Frontal cortex (tissue), 4 donors: ENCODE measurements at places on chromosomes 2 and 18. TPM values are rescaled to one million over a fixed set of nuclear protein-coding genes. Genes with fewer than 3 reads are reported as not detected.
A peak's percentile ranks its signal among the peaks of the same experiment; 100 is the strongest.

Gene REEP1
- 147 TPM for total RNA-seq

GRCh38 chr2:102492006-102492405 lies 19.0 kb downstream of the SLC9A4 start:
- no peak for DNase-seq

- DNase-seq, result no peak
These were observed 2.9 kb downstream of the ALKAL2 start for GRCh38 chr2:284896-285492.

- DNase-seq, result no peak
These were observed 63.7 kb upstream of the DNAJC10 start for GRCh38 chr2:182652326-182652725.

Gene DNAJC5G
- total RNA-seq, result not detected

DNA sequence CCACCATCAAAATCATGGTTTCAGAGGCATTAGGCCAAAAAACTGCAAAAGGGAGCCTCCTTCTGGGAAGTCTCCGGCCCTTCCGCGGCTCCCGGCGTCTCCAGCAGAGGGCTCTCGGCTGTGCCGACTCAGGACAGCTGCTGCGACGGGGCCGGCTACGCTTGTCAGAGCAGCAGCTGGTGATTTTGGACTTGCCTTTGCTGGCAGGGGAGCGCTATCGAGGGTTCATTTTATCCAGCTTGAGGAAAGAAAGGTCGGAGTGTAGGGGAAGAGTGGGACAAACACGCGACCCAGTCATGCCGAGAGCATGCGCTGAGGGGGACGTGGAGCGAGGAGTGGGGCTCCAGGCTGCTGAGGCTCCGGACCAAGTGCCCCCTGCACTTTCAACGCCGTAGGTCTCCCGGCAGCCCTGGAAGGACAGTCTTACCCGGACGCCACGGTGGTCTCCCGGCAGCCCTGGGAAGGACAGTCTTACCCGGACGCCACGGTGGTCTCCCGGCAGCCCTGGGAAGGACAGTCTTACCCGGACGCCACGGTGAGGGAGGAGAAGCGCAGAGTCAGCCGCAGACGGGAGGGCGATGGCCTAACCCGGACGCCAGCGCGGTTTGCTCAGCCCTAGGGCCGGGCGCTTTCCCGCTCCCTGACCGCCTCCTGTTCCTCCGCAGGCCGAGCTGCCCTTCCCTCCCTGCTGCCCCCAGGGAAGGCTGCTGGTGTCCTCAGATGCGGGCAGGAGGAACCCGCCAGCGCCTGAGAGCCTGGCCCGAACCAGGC lies 21.7 kb downstream of the DDX18 start:
- DNase-seq, result peak; percentile 51

- DNase-seq, result no peak
These were observed 19.4 kb downstream of the PLB1 start for GRCh38 chr2:28515176-28515751.

DNA sequence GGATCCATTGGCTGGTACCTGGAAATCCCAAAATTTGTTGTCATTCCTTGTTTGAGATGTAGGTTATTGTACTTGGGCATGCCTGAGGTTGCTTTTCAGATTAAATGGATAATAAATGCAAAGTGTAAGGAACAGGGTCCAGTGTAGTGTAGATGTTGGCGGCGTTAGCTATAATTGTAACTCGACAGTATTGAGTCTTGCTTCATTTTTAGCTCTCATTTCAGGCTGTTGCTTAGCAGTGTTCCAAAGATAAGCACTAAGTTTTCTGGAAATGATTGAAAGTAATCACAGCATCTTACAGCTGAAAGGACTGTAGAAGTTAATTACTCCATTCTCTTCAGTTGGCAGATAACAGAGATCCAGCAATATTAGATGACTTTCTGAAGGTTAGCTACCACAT lies 47.8 kb upstream of the SPTBN1 start:
- no peak for DNase-seq

GRCh38 chr2:129135017-129135416 lies 816.3 kb upstream of the HS6ST1 start:
- DNase-seq, result no peak

Gene CROCC2
- total RNA-seq, result not detected

Gene ARHGAP28
- 15.9 TPM for total RNA-seq

GRCh38 chr18:60053747-60054304 lies 154.0 kb downstream of the PMAIP1 start:
- DNase-seq, result no peak

Gene DTNA
- 46.5 TPM for total RNA-seq

Gene TRIM43
- total RNA-seq, result not detected

- DNase-seq, result no peak
These were observed 269.0 kb downstream of the DCDC2C start for GRCh38 chr2:3972377-3972776.

- no peak for DNase-seq
These were observed 103.2 kb downstream of the KLHL14 start for GRCh38 chr18:32669549-32670165.

DNA sequence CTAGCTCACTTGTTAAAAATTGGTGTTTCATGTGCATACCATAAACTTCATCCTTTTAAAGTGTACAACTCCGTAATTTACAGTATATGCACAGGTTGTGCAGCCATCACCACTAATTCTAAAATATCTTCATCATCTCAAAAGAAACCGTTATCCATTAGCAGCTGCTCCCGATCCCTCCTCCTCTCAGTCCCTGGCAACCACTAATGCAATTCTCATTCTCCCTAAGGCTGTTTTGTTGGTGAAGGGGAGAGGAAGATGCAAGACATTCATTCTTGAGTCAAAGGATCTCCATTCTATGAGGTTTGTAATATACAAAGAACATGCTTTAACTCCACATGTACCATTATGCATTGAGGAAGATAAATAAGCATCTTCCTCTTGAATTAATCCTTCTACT lies 48.6 kb downstream of the RNU4ATAC start:
- DNase-seq, result no peak

- no peak for DNase-seq
These were observed 5.1 kb downstream of the RHOB start for GRCh38 chr2:20451761-20452499.

DNA sequence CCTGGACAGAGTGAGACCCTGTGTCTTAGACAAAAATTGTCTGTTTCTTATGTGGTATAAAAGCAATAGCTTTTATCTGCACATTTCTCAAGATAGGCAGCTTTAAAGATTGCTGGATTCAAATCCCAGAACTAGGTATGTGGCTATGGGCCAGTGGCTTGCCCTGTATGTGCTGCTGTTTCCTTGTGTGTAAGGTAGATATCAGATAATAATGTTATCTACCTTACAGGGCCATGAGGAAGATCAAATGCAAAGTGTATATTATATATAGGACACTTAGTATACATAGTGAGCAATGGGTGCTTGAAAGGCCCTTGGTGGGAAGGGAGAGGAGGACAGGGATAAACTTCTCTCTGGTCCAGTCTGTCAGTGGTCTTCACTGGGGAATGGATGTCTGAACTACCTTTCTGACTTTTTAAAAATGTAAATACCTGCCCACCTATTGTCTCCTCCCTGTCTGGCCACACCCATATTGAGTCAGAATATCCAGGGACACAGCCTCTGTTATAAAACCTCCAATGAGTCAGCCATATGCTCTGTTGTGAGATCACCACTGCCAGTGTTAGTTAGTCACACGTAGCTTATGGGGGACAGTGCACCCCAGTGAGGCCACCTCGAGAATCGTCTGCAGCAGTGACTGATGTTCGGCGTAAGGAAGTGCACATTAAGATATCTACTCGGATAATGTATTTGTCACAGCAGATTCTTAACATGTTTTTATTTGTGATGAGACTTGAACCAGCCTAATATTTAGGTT lies 383.4 kb downstream of the PTPRM start:
- DNase-seq, result no peak

- DNase-seq, result peak; percentile 97
These were observed at the start of gene FARP2 for GRCh38 chr2:241355983-241356870. Gene FARP2, plus strand, starts transcription at chr2:241356285. Its CDS starts 16,823 bp downstream, at chr2:241373108.

DNA sequence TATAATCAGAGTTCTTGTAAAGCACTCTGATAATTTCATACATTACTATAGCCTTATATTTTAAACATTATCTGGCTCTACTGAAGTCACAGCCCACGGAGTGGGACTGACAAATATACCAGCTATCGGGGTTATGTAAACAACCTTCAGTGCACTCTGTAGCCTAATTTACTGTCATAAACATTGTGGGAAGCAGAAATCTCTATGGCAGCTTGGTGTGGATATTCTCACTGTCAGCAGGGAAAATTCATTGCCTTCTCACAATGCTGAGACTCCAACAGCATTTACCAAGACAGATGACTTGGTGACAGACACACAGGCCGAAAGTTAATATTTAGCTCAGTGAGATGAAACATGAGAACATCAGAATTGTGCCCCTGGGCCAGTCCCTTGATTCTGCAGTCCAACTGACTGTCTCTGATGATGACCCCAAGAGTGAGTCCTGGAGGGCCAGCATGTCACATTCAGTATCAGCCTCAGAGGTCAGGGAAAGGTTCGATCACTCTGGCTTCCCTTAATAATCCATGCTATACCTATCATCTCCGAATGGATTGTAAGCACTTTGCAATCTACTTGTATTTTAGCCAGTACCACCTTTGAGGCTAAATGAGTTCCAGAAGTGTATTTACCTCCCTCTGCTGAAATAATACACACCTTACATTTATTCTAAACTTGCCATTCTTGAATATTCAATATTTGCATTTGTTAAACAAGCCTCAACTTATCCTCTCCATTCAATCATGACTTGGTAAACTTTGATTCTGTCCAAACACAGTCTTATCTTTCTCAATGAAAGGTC lies 146.2 kb upstream of the OSR1 start:
- DNase-seq, result no peak

Gene RGPD3
- total RNA-seq, result 1.2 TPM

Gene GALR1
- under 0.01 TPM for total RNA-seq

GRCh38 chr2:236861944-236862343 lies 223.7 kb upstream of the COPS8 start:
- no peak for DNase-seq

- DNase-seq, result no peak
These were observed 40.7 kb upstream of the FZD7 start for GRCh38 chr2:201992960-201993359.

GRCh38 chr2:53636596-53636995 lies 131.0 kb upstream of the CHAC2 start:
- no peak for DNase-seq

GRCh38 chr18:76464281-76465259 lies 30.5 kb downstream of the ZNF516 start:
- no peak for DNase-seq

Gene ACTG2
- total RNA-seq, result 0.82 TPM

- no peak for DNase-seq
These were observed 46.3 kb upstream of the STAT4 start for GRCh38 chr2:191197096-191197495.

- DNase-seq, result no peak
These were observed 40.4 kb upstream of the SMAD2 start for GRCh38 chr18:47970664-47971531.

Gene MYOM1
- 0.82 TPM for total RNA-seq

DNA sequence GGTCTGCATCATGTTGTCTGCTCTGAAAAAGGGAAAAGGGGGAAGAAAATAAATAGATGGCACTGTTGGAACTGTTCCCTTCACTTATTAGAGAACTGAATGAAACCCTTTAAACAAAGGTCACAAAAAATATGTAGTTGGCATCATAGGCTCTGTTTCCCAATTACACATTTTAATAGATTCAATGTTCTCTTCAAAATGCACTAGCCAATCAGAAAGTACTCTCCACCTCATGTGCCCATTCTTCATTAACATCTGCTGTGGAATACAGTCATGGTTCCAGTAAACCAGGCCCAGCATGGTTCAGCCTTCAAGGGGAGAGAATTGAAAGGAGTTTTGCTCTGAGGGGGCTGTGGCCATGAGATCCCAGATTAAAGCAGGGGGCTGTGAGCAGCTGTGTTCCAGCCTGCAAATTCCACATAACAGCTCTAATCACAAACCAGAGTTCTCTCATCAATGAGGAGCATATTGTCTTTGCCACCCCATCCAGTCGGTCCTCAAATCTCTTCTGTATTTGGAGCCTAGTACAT lies 165.9 kb upstream of the CREB1 start:
- no peak for DNase-seq

Gene POMC
- total RNA-seq, result 1.2 TPM

GRCh38 chr2:174121175-174121574 lies 127.2 kb downstream of the OLA1 start:
- DNase-seq, result no peak

DNA sequence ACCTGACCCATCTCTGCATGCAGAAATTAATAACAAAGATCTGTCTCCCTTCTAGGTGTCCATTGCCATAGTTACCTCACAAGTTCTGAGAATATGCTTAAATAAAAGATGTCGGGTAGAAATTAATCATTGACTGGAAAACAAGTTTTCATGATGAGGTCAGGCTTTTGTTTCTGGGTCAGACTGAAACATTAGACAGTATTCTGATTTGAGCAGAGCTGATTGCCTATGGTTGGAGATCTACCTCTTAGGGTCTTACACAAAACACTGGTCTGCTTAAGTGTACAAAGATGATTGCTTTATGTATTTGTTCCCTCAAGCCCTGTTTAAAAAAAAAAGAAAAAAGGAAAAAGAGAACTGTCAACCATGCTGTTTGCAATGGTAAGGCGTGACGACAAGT lies 956.4 kb downstream of the CPS1 start:
- no peak for DNase-seq

DNA sequence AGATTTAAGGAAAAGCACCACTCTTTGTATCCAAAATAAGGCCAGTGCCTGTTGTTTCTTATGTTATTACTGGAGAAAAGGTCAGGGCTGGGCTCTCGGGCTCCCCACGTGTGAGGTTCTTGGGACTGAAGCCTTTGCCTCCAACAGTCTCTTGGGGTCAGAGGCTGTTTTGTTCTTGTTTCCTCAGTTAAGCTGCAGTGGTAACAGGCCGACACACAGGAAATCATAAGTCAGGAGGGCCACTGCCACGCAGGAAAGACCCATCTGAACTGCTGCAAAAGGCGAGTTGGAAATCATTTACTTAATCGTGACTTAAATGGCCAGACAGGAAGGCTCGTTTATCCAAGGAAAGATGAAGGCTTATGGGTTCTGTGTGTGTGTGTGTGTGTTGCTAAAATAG lies 30.3 kb upstream of the IL37 start:
- no peak for DNase-seq

GRCh38 chr2:110688594-110689091 lies 10.8 kb upstream of the BUB1 start:
- no peak for DNase-seq

Gene REV1
- 84.8 TPM for total RNA-seq

Gene GPR17
- 4.1 TPM for total RNA-seq
